Brain pericyte (primary cell): ENCODE measurements at places on chromosomes 2 and 18.

DNA sequence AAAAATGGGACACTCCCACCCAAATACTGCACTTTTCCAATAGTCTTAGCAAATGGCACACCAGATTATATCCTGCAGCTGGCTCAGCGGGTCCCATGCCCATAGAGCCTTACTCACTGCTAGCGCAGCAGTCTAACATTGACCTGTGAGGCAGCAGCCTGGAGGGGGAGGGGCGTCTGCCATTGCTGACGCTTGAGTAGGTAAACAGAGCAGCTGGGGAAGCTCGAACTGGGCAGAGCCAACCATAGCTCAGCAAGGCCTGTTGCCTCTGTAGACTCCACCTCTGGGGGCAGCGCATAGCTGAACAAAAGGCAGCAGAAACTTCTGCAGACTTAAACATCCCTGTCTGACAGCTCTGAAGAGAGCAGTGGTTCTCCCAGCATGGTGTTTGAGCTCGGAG is 110.4 kb downstream of the CTIF start:
- DNase-seq = no peak

DNA sequence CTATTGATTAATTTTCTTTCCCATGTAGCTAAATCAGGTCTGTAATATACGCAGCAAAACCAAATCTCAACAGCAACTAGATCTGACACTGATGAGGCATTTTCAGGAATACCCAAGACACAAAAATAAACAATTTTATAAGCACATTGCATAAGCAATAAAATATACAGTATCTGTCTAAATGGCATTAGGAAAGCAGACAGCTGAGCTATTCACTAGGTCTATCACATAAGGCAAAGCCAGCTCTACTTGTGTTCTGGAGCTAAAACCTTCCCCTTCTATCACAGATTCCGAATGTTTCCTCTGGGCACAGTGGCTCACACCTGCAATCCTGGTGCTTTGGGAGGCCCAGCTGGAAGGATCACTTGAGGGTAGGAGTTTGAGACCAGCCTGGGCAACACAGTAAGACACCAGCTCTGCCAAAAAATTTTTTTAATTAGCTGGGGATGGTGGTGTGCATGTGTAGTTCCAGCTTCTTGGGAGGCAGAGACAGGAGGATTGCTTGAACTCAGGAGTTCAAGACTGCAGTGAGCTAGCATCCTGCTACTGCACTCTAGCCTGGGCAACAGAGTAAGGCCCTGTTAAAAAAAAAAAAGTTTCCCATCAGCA is 21.1 kb downstream of the PTPN2 start:
- no peak for DNase-seq

DNA sequence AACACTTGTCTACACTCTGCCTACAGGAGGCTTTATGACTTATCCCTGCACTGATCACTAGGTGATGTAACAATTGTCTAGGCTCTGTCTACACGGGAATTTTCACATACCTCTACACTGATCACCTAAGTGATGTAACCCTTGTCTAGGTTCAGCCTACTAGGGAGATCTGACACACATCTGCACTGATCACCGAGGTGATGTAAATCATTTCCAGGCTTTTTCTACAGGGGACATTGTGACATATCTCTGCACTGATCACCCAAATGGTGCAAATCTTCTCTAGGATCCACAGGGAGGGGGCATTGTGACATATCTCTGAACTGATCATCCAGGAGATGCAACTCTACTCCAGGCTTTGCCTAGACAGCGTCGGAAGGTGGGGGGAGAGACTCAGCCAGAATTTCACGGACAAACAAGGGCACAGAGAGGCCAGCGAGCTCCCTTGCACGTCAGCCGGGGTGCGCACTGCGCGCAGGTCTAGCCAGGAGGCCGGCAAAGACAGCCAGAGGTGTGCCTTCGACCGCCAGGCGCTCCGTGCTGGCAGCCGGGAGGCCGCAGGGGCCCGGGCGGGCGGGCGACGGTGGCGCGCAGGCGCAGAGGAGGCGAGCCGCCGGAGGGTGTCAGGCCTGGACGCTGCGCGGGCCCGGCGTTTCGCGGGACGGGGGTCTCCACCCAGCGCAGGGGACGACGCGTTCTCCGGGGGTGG is 46.9 kb upstream of the USP14 start:
- no peak for DNase-seq

- no peak for DNase-seq
Observed at GRCh38 chr2:149920389-149920788, 332.8 kb upstream of the MMADHC start.

GRCh38 chr2:215738351-215738750 is 275.0 kb downstream of the MREG start:
- no peak for DNase-seq

GRCh38 chr2:231752061-231752460 is 29.0 kb downstream of the PDE6D start:
- no peak for DNase-seq

GRCh38 chr2:117726747-117727146 is 87.7 kb upstream of the DDX18 start:
- DNase-seq = no peak

GRCh38 chr2:40101131-40101575 is 322.1 kb upstream of the THUMPD2 start:
- DNase-seq = no peak

- no peak for DNase-seq
Observed at GRCh38 chr2:204545861-204546735, 823 bp downstream of the PARD3B start.
